T-helper 2 cell (primary cell): ENCODE measurements at places on chromosomes 6 and 20.

DNA sequence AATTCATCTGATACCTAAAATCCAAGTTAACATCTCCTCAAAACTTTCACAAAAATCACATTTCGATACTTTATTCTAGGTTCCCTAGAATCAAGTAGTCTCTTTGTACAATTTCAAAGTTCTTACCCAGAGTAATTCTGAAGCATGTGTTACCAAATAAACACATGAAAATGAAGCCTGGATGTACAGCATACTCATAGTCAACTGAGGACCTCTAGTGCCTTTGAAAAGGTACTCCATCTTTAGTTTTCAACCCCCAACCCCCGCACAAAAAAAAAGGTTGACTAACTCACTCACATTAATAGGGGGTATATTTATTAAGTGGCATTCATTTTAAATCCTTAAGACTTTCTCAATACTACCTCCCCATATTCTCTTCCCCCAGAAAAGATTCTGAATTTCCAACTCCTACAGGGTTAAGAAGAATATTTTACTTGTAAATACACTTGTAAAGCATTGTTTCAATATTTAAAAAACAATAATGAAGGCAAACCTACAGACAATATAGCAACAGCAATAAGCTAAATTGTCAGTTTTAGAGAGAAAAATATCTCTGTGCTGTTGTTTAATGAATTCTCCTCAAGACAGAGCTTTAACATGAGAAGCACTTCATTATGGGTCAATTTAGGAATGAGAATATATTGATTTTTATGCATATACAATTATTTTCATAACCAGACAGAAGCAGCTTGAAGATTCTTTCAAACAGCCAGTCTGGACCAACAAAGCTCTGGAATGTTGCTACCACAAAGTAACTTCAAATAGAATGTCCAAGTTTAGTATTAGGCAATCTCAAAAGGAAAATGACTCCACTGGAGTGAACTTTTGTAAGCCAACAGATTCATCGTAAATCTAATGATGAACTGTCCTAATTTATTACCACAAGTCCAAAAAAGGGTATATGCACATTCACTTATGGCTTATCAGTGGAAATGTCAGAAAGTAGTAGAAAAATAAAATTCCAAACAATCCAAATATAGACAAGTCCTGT lies 3.3 kb downstream of the PLN start:
- no peak for DNase-seq

GRCh38 chr6:74117113-74117512 lies 421.1 kb downstream of the CD109 start:
- no peak for DNase-seq

DNA sequence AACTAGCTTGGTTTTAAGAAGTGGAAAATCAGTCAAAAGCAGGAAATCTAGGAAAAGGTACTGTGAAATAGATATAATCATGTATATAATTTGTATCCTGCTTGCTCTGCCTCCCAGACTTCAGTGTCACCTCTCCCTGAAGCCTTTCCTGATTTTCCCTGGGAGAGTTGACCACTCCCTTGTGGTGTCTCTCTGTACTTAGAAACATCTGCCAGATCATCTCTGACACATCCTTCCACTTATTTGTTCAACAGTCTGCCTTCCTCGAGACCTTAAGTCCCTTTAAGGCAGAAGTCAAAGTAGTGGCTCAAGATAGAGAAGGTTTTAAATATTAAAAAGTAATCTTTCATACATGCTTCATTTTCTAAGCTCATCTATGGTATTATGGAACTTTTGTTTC lies 236.5 kb downstream of the CDKAL1 start:
- no peak for DNase-seq

DNA sequence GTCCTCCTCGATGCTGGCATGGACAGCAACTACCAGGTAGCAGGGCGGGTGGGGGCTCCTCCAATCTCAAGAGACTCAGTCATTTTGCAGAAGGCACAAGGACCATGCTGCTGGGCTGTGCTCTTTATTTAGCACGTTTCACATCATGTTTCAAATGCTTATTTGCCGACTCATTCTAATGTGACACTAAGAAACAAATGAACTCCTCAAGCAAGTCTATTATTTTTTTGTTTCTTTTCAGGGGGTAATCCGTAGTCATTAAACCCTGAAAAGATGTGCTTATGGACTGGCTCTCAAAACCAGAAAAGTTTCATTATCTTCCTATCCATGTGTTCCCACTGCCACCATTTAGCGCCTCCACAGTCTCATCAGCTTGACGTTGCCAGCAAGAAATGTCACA lies 92.9 kb downstream of the ANKS1A start:
- DNase-seq, result no peak

DNA sequence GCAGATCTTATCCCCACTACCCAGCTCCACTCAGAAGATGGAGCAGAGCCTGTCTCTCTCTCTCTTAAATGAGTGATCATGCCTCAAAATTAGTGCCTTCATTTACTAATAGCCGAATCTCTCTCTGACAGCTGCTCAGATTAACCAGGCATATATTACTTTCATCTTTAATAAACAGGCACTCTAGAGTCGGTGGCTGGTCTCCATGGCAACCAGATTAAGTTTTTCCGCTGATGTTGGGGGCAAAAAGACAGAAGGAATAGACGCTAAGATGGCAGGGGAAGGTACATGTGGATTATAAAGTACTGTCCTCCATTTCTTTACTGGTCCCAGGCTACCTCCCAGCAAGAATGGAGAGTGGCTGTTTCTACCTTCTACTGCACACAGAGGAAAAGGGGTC lies 121.6 kb downstream of the QRSL1 start:
- no peak for DNase-seq

DNA sequence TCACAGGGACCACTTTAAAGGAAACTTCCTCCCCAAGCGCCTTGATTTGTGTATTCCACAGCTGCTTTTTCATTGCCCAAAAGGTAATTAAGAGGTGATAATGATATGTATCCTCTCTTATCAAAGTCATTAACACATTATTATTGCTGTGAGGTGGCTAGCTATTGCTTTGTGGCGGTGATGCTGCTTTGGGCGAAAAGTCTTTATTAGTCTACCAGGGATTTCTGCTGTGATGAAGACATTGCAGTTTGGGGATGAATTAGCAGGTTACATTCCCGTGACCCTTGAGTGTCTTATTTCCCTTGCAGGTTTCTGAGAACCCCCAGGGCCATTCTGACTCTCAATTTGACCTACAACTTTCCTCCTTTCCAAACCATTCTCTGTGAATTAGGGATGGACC lies 143.4 kb upstream of the SOX4 start:
- no peak for DNase-seq

DNA sequence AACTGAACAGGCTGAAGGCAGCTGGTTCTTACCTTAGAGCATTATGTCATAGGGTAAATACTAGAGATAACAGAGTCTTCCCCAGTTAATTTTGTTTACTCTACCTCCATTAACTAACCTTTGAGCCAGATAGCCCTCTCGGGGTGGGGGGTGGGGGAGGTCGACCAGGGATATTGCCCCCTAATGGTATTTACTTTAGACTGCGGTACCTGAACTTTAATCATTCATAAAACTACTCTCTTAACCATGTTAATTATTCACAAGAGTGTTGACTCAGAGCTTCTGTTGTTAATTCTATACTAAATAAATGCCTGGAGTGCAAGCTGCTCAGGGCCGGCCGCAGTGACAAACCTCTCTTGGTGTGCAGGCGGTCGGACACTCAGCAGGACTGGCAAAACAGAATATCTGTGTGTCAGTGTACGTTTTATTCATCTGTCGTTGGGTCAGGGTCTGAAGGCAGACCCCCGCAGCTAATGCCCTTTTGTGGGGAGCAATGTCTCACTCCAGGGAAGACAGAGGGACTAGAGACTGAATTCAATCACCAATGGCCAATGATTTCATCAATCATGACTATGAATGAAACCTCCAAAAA lies 152.4 kb upstream of the COL21A1 start:
- no peak for DNase-seq

DNA sequence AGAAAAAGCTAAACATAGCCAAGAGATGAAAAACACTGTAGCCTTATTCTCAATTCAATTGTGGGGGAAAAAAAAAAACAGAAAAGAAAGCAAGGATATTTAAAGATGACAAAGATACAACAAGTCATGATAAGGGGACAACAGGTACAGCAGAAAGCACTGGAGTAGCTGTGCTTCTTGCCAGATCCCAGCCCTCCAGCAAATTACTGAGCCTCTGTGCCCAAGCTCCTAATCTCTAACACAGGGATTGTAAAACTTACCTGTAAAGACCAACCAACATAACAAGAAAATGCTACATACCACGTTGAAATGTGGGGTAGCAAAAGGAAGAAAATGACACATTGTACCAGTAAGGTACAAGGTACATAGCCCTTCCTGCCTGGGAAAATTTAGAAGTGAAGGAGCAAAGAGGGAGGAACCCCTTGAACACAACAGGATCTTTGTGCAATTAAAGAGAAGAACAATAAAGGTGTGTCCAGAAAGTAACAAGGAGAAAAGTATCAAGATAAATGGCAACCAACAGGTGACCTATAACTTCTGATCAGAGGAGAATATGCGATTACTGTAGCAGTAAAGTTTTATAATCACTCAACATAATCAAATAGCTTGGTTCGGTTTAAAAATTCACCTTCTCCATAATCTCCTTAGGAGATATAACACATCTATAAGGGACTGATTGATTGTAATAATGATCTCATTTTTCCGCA lies 30.6 kb downstream of the PREP start:
- no peak for DNase-seq
